AG09319 (cell line): ENCODE measurements at places on chromosomes 7 and 10.

DNA sequence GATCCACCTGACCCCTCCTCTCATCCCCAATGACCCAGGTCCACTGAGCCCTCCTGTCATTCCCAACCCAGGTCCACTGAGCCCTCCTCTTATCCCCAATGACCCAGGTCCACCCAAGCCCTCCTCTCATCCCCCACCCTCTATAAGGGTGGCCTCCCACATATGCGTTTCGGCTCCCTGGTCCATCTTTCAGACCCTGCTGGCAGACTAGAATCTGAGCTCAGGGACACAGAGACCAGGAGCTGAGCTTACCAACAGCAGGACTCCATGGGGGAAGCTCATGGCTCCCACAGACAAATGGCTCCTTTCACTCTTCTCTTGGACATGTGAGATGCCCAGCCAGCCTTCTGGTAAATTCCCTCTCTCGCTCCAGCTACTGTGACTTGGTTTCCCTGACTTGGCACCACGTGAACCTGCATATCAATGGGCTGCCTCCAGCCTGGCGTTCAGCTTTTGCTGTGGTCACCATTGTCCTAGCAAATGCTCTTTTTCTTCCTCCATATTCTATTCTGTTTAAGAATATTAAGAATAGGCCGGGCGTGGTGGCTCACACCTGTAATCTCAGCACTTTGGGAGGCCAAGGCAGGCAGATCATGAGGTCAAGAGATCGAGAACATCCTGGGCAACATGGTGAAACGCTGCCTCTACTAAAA is 24.8 kb upstream of the INPP5A start:
- DNase-seq, result no peak

- DNase-seq, result no peak
These were observed 183.4 kb downstream of the GNAI1 start for GRCh38 chr7:80318081-80318480.

GRCh38 chr7:41889040-41889439 is 186.2 kb upstream of the INHBA start:
- no peak for DNase-seq

- no peak for DNase-seq
These were observed 175.0 kb upstream of the PITRM1 start for GRCh38 chr10:3347413-3348182.

- no peak for DNase-seq
These were observed 86.6 kb downstream of the FRMD4A start for GRCh38 chr10:14244147-14244546.

DNA sequence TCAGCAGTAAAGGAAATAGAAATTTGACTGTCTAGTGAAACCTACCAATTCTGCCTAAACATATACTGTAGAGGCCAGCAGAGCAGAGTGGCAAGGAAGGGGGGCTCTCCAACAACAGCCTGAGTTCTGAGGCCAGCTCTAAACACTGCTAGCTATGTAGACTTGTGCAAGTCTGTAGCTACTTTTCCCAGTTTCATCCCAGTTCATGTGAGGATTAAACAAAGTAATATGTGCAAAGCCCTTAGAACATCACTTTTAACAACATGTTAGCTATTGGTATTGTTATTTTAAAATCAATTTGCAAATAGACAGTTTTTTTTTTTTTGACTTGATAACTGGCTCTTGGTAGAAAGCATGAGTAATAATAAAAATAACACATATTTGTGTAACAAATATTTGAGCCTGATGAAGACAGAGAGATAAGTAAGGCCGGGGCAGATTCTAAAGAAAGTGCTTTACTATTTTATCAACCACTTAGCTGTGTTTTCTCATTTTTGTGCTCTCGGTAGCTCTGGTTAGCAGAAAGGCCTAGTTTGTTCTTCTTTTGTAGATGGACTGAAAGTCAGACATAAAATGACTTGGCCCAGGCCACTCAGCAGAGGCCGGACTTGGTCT is 9.3 kb downstream of the CHST12 start:
- no peak for DNase-seq

GRCh38 chr10:121596689-121597503 is 1.3 kb downstream of the FGFR2 start:
- no peak for DNase-seq

DNA sequence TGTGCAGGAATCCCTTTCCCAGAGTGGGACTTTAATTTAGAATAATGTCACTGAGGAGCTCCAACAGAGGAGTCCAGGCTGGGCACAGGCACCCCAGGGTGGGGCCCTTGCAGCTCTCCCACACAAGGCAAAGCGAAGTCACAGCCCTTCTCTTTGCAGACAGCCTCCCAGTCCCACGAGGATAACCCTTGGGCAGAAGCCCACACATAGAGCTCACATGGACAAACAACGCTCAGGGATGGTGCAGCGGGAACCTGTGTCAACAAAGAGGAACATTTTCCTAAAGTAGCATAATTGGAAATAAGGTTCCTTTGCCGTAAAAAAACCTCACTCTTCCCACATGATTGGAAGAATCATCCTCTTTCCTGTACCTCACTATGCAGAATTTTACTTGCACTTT is 29.3 kb upstream of the GGCT start:
- no peak for DNase-seq

- DNase-seq, result no peak
These were observed 533.8 kb upstream of the DPP6 start for GRCh38 chr7:153518201-153518984.

DNA sequence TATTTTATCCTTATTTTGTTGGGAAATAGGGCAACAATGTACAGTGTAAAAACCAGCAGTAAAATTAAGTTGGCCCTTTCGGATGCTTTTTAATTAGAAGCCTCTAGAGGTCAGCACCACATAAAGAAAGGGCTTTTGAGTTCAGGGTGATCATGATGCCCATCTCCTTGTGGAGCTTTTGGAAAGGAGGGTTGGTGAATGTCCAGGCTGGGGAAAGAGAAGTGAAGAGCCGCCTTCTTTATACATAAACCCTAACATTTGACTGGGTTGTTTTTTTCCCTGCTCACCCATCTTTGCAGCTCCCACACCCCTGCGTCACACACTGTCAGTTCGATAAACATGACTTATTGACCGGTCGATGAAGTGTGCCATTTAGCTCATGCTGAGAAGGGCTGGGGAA is 29.8 kb downstream of the MTURN start:
- DNase-seq, result no peak

GRCh38 chr10:9069136-9069535 is 1014.6 kb downstream of the GATA3 start:
- DNase-seq, result no peak

GRCh38 chr7:148276314-148277041 is 314.1 kb upstream of the C7orf33 start:
- DNase-seq, result no peak

- DNase-seq, result peak; percentile 24
These were observed 33.8 kb upstream of the ICA1 start for GRCh38 chr7:8295638-8296361.

DNA sequence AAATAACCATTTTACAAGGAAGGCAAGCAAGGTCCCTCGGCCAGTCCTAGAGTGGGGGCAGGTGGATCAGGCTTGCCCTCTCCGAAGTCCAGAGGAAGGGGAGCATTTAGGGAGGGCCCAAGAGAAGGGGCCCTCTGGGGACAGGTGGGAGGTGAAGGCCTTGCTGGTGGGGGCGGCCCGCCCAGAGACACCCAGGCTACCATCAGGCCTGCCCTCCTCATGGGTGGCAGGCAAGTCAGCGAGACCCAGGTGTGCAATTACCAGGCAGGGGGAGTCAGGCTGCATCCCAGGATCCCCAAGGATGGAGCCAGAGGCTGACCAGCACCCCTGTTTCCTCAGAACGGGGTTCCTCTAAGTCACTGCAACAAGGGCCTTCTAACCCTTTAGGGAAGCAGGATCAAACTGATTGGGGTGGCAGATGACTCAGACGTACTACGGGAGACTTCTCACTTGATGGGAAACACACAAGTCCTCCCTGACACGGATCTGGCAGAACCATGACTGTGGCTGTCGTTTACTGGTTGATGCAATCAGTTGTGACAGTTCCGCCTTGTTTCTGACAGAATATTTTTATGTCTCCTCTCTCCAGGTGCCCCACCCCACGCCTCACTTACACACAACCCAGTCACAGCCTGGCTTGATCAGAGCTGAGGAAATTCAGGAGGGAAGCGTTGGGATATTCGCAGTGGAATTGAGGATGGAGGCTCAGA is 8.2 kb downstream of the LOXL4 start:
- DNase-seq, result no peak

DNA sequence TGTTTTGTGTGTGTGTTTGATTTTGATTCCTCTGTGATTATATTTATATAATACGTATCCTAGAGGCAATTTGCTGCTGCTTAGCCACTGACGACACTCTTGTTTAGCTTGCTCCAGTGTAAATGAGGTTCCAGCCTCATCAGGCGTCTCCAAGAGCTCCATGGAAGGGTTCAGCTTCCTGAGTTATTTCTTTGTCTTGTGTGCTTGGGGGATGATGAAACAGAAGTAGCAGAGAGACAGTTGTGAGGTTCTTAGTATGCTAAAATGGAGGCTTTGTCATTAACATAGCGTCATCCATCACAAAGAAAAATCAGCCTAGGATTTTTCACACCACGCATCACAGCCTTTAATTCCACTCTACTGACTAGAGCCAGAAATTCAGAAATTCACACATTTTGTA is 85.1 kb downstream of the KLF6 start:
- DNase-seq, result no peak

DNA sequence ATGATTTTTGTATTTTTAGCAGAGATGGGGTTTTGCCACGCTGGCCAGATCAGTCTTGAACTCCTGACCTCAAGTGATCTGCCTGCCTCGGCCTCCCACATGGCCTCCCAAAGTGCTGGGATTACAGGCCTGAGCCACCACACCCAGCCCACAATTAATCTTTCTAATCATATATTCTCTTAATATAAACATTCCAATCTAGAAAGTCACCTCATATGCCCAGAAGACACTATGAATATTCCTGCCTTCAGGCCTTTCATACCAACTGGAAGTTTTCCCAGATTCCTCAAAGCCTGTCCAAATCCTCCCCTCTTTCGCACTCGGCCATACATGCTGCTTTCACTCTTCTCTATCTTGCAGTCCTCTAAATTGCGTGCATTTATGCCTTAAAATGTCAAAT is 32.6 kb downstream of the PDZD8 start:
- DNase-seq, result no peak

DNA sequence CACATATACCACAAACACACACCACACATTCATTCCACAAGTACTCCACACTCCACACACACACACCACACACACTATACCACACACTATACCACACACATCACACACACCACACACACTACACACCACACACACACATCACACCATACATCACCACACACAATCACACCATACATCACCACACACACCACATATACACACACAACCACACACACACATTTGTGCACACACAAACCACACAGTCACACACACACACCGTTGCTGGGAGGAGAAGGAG is 112.8 kb downstream of the PTPN20 start:
- DNase-seq, result no peak
